ENCODE measurements at places on chromosomes 16 and 17. TPM values are rescaled to one million over a fixed set of nuclear protein-coding genes. Genes with fewer than 3 reads are reported as not detected.

Gene MMP28
- total RNA-seq: not detected

Gene NAGPA
- 24.2 TPM for total RNA-seq

Gene TNFRSF12A
- total RNA-seq: 164 TPM

Gene ZFP90
- total RNA-seq: 12.5 TPM

Gene RNF222
- not detected for total RNA-seq

Gene MED1
- total RNA-seq: 14.3 TPM

Gene OTOA
- total RNA-seq: not detected

Gene PARD6A
- total RNA-seq: not detected

Gene KRTAP1-1
- not detected for total RNA-seq

Gene NAGS
- total RNA-seq: 2.2 TPM

Gene TMEM204
- total RNA-seq: 34.3 TPM

Gene BCKDK
- 118 TPM for total RNA-seq

Gene IRX6
- total RNA-seq: not detected

Gene HID1
- total RNA-seq: 0.81 TPM

Gene WNT9B
- not detected for total RNA-seq

Gene ABCA10
- total RNA-seq: not detected

Data from cardiac atrium fibroblast (primary cell).